ENCODE measurements at places on chromosomes 12 and 14.

- DNase-seq: no peak
These were observed 16.4 kb upstream of the PUS1 start for GRCh38 chr12:131912518-131913274.

DNA sequence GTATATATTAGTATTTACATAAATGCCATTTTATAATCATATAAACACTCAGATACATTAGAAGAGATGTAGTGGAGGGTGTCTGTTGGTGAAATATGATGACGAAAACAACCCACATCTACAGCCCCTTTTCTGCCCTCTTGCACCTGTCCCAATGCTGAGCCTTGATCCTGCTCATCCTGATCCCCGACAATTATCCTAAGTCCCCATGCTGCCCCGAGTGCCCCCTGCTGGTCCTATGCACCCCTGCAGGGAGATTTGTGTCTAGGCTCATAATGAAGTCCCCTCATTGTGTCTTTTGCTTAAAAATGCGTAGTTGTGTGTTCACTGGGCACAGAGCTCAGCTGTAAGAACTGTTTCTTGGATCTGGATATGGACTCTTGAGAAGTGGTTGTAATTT is 554.5 kb downstream of the TMEM121 start:
- no peak for DNase-seq

GRCh38 chr14:103408491-103409155 is 23.4 kb downstream of the MARK3 start:
- no peak for DNase-seq

DNA sequence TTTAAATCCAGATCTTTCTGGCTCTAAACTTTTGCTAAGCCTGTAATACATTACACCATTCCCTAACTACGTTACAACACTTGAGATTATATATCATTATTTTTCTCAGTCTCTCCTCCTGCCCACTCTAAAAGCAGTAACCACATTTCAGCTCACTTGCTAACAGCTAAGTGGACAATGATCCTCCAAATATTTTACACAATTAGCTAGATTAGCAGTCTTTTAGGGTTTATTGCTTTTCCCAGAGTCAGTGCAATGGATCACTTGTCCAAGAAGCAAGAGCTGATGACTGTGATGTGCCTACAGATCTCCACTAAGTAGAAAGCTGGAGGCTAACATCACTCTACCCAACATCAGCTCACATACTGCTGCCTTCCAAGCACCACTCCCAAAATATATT is 17.6 kb downstream of the CPNE8 start:
- DNase-seq: no peak

DNA sequence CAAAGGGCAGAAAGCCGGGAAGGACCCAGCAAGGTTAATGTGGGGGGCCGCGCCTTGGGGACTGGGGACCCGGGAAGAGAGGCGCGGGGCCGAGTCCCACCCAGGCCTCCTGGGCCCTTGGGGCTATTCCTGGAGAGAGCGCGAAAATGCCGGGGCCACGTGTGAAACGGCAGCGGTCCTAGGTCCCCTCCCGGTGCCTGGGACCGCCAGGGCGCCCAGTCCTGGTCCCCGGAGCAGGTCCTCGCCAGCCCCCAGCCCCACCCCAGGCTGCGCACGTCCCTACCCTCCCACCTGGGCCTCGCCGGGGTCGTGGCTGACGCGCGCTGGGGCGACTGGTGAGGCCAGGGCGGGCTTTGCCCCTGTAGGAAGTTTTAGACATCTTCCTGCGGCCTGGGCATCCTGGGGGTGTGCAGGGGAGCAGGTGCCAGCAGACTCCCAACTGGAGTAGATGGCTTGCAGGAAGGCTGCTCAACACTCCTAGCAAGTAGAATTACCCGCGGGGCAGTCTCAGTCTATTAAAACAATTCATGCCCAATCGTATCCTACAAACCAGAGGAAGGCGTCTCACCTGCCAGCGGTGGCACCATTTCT is 708 bp downstream of the FAR2 start:
- DNase-seq: no peak

DNA sequence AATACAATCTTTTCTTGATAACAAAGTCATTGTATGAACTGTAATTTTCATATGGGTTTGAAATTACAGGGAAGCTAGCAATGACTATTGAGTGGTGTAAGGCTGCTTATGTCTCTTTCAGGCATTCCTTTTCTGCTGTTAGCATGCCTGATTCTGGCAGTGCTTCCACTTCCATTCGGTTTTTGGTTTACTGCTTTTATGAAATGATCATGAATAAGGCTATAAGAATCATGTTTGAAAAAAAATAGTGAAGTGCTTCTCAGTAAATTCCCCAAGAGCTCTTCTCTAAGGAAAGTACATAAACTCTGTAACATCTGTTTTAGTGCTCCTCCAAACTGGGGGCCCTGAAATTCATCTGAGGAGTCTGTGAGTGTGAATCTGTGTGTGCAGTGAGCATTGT is 434.0 kb upstream of the RGS6 start:
- DNase-seq: no peak

DNA sequence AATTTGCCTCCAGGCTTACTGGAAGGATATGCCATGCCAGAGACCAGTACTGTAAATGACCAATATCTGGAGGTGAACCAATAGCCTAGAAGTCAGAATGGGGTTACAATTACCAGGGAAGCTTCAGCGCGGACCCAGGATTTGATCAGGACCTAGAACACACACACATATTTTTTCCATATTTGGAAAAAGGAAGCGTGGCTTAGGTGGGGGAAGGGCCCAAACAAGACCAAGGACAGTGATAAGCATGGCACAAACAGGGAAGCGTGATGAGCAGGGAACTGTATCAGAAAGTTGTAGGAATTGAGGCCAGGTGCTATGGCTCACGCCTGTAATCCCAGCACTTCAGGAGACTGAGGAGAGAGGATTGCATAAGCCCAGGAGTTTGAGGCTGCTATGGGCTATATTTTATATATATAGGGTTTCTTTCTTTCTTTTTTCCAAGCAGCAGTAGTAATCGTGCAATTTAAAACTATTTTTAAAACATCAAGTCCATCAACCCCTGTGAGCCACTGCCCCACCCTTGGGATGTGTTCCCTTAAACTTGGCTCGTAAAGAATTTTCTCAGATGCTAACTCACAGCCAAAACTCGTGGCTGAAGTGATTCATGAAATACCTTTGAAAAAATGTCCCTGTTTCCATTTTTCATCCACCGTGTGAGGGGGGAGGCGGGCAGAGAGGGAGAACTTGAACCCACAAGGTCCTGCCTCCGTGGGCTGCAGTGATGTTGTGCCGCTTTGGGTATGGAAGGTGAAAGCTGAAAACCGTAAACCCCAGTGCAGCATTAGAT is 16.7 kb downstream of the HRK start:
- DNase-seq: no peak

GRCh38 chr12:96521895-96522682 is 32.7 kb downstream of the CFAP54 start:
- no peak for DNase-seq

- peak; percentile 45 for DNase-seq
These were observed 65.6 kb upstream of the PTGR2 start for GRCh38 chr14:73785834-73786635.

- DNase-seq: no peak
These were observed 195.1 kb downstream of the CHST11 start for GRCh38 chr12:104651811-104652210.

DNA sequence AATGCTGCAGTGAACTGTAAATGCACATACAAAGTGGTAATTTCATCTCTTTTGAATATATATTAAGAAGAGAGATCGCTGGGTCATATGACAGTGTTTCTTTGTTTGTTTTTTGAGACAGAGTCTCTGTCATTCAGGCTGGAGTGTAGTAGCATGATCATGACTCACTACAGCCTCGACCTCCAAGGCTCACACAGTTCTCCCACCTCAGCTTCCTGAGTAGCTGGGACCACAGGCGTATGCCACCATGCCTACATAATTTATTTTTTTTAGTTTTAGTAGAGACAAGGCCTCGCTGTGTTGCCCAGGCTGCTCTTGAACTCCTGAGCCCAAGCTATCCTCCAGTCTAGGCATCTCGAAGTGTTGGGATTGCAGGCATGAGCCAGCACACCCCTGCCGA is 62.4 kb upstream of the ACSS3 start:
- DNase-seq: no peak

DNA sequence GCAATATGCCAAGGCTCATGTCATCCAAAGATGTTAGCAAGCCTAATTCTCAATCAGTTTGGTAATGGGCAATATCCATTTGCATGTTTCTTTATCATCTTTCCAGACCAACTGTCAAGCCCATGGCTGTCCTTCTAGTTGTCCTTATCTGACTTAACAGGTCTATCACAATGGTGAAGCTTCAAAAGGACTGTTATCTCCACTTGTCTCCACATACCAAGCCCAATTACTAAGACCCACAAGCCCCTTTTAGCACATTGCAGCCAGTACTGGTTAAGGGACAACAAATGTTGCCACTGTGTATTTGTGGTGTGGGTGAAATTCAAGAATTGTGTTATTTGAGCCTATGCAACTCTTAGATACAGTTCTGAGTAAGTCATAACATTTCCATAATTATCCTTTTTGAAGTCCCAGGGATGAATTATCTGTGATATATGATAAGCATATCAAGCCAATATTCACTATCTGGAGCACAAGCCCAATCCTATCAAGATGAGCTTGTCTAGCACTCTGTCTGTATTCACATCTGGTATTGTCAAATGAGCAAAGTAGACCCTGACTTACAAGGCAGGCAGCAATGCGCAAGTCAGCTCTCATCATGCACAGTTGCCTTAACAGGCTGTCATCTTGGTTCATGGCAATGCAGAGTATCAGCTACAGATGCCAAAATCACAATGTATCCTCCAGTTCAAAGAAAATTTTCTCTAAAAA is 19.3 kb upstream of the ST8SIA1 start:
- no peak for DNase-seq

- DNase-seq: no peak
These were observed 40.6 kb downstream of the SCN8A start for GRCh38 chr12:51631591-51631990.

DNA sequence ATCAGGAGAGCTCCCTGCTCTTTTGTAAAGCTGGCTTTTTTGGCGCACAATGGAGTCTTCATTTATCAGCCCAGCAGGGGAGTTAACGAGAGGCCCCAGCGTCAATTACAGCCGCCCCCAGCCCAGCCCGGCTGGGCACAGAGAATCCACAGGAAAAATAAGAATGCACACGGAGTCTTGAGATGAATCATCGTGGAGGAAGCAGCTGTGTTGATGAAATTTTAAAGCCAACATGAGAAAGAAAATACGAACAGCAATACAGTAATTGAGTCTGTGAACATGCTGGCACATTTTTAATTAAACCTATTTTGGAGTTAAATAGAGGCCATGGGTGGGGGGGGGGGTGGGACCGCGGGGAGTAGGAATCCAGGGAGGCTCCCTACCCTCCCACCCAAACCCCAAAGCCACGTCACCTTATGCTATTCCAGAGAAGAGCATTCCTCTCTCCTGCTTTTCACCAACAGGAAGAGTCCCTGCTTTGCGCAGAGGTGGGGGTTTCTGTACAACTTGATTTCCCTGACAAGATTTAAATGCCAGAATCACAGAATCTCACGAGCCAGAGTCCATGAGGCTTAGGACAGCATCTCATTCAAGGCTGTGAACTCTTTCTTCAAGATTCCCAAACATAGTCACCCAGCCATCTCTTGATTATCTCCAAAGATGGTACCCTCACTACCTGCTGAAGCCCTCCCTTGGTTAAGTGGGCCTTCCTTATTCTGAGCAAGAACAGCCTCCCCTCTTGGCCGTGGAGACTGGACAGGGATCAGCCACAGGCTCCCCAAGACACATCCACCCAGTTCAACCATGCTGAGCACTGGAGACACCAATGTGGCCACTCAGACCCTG is 50.3 kb downstream of the CCNK start:
- no peak for DNase-seq

- peak; percentile 35 for DNase-seq
These were observed 75.3 kb upstream of the TMPO start for GRCh38 chr12:98439981-98440581.

DNA sequence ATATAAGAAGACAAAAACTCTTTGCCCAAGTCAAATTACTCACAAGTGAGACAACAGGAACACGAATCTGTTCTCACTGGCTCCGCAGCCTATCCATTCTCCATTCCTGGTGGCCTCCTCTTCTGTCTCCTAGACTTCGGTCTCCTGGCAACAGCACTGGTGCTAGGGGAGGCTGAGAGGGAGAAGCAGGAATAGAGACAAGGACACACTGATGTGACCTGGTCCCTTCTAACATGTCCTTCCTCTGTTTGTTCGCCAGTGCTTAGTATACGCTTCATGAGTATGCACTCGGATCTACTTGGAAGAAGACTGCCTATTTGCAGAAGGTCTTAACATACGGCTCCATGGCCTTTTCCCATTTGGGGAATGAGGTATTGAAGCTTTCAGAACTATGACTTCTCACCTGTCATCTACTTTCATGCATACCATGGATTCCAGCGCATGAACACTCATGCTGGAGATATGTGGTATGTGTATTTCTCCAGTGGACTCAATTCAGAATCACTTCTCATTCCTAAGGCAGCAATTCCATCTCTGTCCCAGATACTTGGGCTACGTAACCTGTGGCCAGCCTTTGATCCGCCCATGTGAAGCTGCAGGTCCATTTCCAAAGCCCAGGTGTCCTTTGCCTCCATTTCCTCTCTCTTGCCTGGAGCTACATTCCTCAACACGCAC is 33.9 kb downstream of the BHLHE41 start:
- DNase-seq: no peak

DNA sequence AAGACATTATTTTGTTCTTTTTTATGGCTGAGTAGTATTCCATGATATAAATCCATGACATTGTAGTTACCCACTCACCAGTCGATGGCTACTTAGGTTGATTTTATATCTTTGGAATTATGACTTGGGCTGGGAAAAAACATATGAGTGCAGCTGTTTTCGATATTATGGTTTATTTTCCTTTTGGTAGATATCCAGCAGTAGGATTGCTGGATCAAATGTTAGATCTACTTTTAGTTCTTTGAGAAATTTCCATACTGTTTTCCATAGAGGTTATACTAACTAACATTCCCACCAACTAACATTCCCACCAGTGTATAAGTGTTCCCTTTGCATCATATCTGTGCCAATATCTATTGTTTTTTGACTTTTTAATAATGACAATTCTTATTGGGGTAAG is 29.9 kb upstream of the PTPRR start:
- DNase-seq: no peak
